ENCODE measurements at places on chromosomes 12 and 14. TPM values are rescaled to one million over a fixed set of nuclear protein-coding genes. Genes with fewer than 3 reads are reported as not detected.
A peak's percentile ranks its signal among the peaks of the same experiment; 100 is the strongest.

The NRL gene
- 2.9 TPM for total RNA-seq

DNA sequence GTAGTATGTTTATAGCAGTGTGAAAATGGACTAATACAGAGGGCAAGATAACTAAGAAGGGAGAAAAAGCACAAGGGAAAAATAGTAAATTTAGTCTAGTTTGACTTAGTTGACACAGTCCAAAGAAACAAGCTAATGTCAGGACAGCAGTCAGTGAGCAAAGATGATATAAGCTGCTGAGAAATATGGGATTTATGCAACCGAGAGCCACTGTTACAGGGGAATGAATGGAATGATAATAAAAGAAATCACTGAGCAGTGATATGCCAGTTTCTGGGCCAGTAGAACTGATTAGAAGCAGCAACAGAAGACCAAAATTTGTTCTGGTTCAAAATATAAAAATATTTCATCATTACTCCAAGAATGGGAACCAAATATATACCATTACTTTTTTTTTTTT, 60.1 kb downstream of the R3HDM2 start:
- no peak for DNase-seq
- H3K36me3 ChIP-seq, result peaks cover 3% of the 10 kb centered on the region
- H3K4me3 ChIP-seq, result no peak overlapping the region
- H3K27me3 ChIP-seq, result no peaks in the 10 kb centered on the region
- no peak overlapping the region for H3K27ac ChIP-seq
- peaks cover 6% of the 10 kb centered on the region for H3K4me1 ChIP-seq

GRCh38 chr14:36525746-36526099, 5.7 kb upstream of the NKX2-1 start:
- H3K27ac ChIP-seq, result no peak overlapping the region
- H3K36me3 ChIP-seq, result no peaks in the 10 kb centered on the region
- H3K27me3 ChIP-seq, result peaks cover 91% of the 10 kb centered on the region

DNA sequence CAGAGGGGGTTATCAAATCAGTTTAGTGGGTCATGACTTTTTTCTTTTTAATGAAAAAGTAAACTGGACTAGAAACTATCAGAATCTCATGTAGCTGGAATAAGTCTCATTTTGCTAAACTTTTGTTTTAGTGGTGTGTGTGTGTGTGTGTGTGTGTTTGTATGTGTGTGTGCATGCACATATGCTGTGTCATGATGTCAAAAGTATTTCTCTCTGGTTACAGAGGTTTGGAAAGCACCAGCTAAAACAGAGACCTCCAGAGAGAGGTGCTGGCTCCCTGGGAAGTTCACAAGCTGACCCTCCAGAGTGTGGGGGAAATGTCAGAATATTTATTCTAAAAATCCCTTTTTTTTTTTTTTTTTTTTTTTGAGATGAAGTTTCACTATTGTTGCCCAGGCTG, 114.7 kb downstream of the LGMN start:
- no peaks in the 10 kb centered on the region for H3K27me3 ChIP-seq
- DNase-seq, result no peak
- no peaks in the 10 kb centered on the region for H3K36me3 ChIP-seq

GRCh38 chr14:53954551-53955228, 1.9 kb downstream of the BMP4 start:
- peak overlapping the region; percentile 74 for H3K4me3 ChIP-seq
- H3K27me3 ChIP-seq, result peaks cover 31% of the 10 kb centered on the region
- peaks cover 10% of the 10 kb centered on the region for H3K36me3 ChIP-seq
- H3K4me1 ChIP-seq, result peaks cover 53% of the 10 kb centered on the region
- peak; percentile 73 for DNase-seq
